ENCODE measurements at places on chromosomes 5 and 9. TPM values are rescaled to one million over a fixed set of nuclear protein-coding genes. Genes with fewer than 3 reads are reported as not detected.

The ANKRD31 gene
- not detected for total RNA-seq

- DNase-seq: no peak
These were observed 180.6 kb downstream of the EPB41L4A start for GRCh38 chr5:112238473-112238872.

GRCh38 chr9:128072144-128073021 is 4.4 kb downstream of the SLC25A25 start:
- no peak for DNase-seq

DNA sequence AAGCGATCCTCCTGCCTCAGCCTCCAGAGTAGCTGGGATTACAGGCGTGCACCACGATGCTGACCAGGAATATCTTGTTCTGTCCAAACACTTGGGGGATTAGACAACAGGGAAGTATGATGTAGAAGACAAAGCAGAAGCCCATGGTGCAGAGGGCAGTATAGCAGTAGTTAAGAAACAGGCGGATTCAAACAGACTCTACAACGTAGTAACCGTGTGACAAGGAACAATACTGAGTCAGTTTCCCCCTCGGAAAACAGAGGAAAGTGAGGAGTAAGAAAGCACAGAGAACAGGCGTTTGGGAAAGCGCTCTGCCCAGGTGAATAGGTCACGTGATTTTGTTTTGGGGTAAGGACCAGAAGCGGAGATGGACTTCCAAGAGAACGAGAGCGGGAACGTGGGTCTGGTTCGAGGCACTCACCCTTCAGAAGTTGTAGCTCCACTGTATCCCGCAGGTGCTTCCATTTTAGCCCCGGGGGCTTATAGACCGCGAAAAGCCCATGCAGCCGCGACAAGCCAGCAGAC is 306 bp downstream of the TRUB2 start:
- DNase-seq: no peak

The ASS1 gene
- 59.0 TPM for total RNA-seq

GRCh38 chr5:150219142-150219541 is 29.3 kb downstream of the SLC6A7 start:
- no peak for DNase-seq

- no peak for DNase-seq
These were observed at the start of gene CCNI2 for GRCh38 chr5:132746954-132747615. TSS of gene CCNI2 (plus strand) at chr5:132747426. CDS start at chr5:132747496, 70 bp downstream.

The ST8SIA4 gene
- total RNA-seq: 1.3 TPM

DNA sequence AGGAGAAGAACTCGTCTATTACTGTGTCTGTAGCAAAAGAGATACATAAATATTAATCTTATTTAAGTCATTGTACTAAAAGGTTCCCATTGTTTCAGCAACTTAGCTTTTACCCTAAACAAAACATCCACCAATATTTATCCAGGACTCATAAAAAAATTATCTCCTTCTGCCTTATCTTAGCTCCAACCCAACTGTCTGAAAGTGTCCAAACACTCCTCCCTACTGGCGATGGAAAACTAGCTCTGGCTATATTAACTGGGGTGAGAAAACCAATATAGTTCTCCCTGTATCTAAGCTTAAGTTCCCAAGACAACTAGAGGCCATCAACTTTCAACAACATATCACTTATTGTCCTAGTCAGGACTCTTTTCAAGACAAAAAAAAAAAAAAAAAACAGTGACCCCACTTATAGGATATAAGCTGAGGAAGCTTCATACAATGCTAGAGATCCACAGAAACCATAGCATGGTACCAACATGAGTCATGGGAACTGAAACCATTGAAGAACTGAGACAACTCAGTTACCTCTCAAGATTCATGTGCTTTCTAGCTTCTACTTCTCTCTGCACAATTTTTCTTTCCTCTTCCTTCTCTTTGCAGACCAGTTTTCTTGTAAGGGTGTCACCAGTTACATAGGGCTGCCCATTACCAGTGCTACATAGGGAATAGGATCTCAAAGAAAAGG is 150.7 kb upstream of the RASA1 start:
- DNase-seq: no peak

- DNase-seq: no peak
These were observed 39.9 kb downstream of the RHOBTB3 start for GRCh38 chr5:95770830-95771708.

The PPP3R2 gene
- total RNA-seq: not detected

The PCDHB10 gene
- total RNA-seq: 0.61 TPM

GRCh38 chr9:108468364-108468763 is 387.4 kb downstream of the ACTL7B start:
- peak; percentile 36 for DNase-seq

DNA sequence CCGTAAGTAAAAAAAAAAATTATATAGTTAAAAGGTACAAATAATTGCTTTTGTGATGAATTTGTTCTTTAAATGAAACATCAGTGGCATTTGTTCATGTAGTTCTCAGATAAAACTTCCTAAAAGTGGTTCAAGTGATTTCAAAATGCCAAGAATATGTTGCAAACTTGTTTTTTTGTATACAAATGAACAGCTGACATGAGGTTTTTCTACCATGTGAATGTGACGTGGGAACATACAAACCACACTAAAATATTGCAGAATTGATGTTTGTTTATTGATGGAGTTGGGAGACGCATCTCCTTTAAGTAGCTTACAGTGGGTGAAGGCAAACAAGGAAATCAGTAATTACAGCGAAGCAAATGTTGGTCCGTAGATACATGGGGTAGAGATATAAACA is 16.9 kb downstream of the BASP1 start:
- no peak for DNase-seq

DNA sequence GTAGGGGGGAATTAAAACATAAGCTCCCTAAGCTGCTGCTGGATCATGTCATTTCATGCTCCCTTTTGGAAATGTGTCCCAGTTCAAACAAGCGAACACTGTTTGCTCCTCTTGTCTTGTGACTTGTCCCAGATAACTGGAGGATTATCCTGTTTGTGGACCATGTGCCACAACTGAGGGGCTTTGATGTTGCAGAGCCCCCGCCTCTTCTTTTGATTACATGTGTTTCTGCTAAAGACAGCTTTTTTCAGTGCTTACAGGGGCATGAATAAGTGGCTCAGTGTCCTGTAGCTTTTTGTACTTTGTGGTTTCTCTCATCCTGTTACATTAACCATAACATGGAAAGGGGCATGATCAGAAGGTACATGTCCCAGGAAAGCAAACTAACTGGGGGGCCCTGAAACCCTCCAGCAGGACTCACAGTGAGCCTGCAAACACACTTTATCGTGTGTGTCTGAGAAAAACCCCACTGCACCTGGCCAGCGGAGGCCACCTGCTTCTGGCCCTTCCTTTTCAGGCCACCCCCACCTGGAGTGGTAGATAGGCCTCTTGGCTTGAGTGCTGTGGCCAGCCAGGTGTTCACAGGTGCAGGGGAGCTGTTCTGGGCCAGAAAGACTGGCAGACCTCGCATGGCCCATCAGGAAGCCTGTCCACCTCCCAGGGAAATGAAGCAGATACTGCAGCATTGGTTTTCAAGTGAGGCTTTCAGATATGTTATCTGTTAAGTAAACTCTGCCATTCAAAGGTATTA is 285.6 kb downstream of the FANCC start:
- DNase-seq: no peak

GRCh38 chr5:127577458-127577857 is 60.0 kb downstream of the PRRC1 start:
- DNase-seq: no peak

- peak; percentile 6 for DNase-seq
These were observed 822 bp downstream of the DENND4C start for GRCh38 chr9:19231126-19231903.

The AGXT2 gene
- total RNA-seq: not detected

DNA sequence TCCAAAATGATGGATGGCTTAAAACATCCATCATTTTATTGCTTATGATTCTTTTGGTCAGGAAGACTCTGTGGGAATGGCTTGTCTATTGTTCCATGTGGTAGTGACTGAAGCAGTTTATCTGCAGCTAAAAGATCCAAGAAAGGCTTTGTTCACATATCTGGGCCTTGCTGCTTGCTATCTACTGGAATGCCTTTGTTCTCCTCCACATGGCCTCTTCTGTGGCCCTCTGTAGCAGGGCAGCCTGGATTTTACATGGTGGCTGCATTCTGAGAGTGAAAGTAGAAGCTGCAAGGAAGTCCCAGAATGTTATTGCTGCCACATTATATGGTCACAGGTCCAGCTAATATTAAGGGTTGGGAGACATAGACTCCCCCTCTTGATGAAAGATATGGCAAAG is 35.1 kb downstream of the DMXL1 start:
- DNase-seq: no peak

- DNase-seq: no peak
These were observed 57.8 kb upstream of the LIFR start for GRCh38 chr5:38613992-38614836.

Measured in gastrocnemius medialis (tissue), 4 donors.